ENCODE measurements at places on chromosomes 3 and 15.

GRCh38 chr15:40545457-40545856 is 19.4 kb downstream of the CCDC32 start:
- no peak for DNase-seq

DNA sequence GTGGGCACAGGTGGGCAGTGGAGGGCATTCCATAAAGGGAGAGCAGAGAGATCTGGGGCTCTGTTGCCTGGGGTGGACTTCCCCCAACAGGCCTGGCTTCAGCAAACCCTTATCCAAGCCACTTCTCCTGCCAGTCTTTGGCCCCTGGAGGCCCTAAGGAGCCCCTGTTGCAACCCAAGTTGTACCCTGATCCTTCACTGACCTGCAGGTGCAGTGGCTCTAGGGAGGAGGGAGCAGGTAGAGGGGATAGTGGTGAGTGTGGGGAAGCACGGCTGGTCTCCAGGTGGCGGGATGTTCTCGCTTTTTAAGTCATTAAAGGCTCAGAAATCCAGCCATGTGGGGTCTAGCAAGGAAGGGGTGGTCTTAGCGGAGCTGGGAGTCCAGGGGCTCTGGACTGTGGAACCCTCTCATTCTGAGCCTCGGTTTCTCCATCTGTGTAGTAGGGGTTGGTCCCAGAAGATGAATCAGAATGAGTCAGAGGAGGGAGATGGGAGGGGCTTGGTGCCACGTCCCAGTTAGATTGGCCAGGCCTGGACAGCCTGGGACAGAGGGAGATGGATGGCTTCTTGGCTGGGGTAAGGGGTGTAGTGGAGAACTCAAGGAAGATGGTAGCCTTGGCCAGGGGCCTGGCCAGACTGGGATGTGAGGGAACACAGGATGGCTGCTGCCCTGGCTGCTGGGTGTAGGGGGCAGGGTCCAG is 2.6 kb downstream of the ZBTB47 start:
- no peak for DNase-seq

DNA sequence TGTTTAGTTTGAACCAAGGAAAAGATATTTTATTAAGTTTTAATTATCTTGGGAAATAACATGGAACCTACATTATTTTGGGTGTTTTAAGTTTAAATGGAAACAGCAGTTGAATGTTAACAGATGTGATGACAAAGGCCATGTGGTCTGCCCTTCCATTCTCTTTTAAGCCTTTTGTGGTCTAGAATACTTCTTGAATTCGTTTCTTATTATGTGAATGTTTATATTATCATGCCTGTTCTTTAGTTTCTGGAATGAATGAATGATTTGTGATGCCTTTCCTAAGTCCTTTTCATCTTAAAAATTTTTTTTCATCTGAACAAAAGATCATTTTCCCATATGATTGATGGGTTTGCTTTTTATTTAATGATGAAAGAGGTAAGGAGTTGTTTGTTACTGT is 44.6 kb downstream of the SNRK start:
- no peak for DNase-seq

DNA sequence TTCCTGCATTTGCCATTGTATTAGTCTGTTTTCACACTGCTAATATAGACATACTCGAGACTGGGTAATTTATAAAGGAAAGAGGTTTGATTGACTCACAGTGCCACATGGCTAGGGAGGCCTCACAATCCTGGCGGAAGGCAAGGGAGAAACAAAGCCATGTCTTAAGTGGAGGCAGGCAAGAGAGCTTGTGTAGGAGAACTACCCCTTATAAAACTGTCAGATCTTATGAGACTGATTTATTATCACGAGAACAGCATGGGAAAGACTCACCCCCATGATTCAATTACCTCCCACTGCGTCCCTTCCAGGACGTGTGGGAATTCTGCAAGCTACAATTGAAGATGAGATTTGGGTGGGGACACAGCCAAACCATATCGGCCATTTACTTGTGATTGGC is 27.8 kb downstream of the YEATS2 start:
- DNase-seq: no peak

DNA sequence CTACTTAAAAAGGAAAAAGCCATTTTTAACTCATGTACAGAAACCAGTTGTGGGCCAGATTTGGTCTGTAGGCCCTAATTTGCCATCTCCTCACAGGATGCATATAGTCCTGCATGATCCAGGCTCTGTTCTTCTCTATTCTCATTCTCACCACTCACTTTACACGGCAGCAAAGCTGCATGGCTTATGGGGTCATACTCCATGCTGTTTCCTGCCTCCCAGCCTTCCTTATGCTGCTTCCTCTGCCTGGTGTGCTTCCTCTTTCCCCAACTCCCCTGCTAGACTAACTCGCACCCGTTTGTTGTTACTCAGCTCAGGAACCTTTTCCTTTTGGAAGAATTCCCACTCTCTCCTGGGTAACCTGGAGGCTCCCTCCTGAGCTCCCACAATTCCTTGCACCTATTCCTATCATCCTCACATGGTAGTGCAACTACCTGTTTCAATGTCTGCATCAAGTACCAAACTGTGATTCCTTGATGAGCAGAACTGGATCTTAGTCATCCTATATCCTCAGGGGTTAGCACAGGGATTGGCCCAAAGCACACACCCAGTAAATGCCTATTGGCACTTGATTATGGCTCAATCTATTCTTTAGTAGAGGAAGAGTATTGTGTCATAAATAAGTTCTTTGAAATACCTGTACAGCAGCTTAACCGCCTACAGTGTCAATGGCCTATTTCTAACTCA is 172.1 kb upstream of the MITF start:
- no peak for DNase-seq

GRCh38 chr3:74445541-74445940 is 168.9 kb downstream of the CNTN3 start:
- DNase-seq: no peak

- DNase-seq: no peak
Observed at GRCh38 chr3:110569073-110569472, 502.5 kb upstream of the NECTIN3 start.
